Cardiac septum (tissue), 1 donor: ENCODE measurements at places on chromosomes 1 and 21. TPM values are rescaled to one million over a fixed set of nuclear protein-coding genes. Genes with fewer than 3 reads are reported as not detected.

ATP6V0B gene
- 81.6 TPM for total RNA-seq

SYT14 gene
- 0.03 TPM for total RNA-seq

GLMN gene
- total RNA-seq: 5.8 TPM

LCE6A gene
- total RNA-seq: not detected

DNAH14 gene
- total RNA-seq: 2.2 TPM

DCST2 gene
- 0.51 TPM for total RNA-seq

COA7 gene
- 14.2 TPM for total RNA-seq

PTPRF gene
- 9.1 TPM for total RNA-seq

LBR gene
- total RNA-seq: 13.7 TPM

PLA2G2F gene
- total RNA-seq: not detected

VWA5B1 gene
- not detected for total RNA-seq
